Urinary bladder (tissue), 4 donors: ENCODE measurements at places on chromosomes 13 and 19. TPM values are rescaled to one million over a fixed set of nuclear protein-coding genes. Genes with fewer than 3 reads are reported as not detected.
A peak's percentile ranks its signal among the peaks of the same experiment; 100 is the strongest.

- no peak for DNase-seq
Observed at GRCh38 chr19:18167975-18168645, 5.5 kb upstream of the IFI30 start.

GRCh38 chr13:61486496-61486895 lies 70.8 kb upstream of the PCDH20 start:
- DNase-seq = no peak

DNA sequence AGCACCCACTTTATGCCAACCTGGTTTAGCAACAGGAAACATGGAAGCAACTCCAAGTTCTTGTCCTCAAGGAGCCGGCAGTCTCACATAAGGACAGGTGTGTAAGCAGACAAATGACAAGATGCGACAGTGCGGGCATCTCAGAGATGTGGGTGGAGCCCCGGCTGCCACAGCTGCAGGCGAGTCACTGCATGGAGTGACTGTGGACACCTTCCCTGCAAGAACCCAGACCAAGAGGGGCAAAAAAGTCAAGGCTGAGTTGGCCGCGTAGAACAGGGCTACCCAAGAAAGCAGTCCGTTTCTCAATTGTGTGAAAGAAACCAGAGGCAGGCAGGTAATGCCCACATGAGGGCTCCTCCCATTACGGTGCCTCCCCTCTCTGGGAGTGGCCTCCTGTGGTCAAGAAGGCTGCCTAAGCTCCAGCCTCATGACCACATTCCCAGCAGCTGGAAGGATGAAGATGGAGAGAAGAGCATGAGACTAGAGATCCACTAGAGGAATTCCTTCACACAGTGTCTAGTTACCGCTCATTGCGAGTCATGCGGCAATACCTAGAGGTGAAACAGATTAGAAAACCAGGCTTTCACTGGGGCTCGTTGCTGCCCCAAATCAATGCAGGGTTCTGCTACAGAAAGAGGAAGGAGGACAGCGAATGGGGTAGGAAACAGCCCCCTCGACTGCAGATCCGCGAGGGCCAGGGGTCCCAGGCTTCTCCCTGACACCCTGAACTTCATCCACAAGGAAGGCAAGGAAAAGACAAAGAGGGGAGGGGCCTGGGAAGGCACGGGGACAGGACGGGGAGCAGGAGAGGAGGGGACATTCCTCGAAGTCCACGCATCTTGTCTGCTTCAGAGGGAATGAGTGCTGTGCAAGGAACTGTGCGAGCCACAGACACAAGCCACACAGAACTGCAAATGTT lies 80.2 kb downstream of the SPACA7 start:
- DNase-seq = no peak

DNA sequence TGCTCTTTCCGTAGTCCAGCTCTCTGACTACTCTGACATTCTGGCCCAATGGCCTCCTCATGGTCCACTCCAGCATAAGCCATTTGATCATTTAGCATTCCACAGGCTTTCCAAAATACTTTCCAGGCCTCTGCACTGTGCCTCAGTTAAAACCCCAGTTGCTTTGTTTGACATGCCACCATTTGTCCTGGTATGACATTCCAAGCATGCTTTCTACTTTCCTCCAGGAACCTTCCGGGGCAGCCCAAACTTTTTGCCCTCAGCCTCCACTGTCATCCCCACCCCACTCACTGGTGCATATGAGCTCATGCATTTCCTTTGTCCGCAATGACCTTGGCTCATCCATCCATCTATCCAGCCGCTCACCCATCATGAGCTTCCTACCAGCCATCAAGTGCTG lies 41.8 kb upstream of the WASF3 start:
- DNase-seq = no peak

GRCh38 chr13:73708393-73708985 lies 425.7 kb downstream of the KLF12 start:
- DNase-seq = peak; percentile 62

- DNase-seq = no peak
Observed at GRCh38 chr13:45055902-45056648, 64.2 kb upstream of the GTF2F2 start.

DNA sequence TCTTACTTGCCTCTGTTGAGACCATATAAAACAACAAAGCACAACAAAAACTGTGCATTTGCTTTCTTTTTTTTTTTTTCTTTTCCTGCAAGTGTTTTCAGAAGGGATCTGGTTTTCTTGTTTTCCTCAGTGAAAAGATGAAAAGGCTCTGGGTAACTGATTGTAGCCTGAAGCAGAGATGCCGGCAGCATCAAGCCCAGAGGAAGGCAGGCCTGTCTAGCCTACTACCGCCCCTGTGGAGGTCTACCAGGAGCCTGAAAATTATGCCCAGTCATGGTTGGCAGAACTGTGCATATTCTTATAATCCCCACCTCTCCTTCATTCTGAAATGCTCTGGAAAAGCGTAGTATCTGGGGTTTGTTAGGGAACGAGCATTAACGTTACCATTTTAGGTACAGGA lies 32.6 kb upstream of the MEDAG start:
- no peak for DNase-seq

GRCh38 chr13:106906426-106906996 lies 338.6 kb upstream of the ARGLU1 start:
- no peak for DNase-seq

DNA sequence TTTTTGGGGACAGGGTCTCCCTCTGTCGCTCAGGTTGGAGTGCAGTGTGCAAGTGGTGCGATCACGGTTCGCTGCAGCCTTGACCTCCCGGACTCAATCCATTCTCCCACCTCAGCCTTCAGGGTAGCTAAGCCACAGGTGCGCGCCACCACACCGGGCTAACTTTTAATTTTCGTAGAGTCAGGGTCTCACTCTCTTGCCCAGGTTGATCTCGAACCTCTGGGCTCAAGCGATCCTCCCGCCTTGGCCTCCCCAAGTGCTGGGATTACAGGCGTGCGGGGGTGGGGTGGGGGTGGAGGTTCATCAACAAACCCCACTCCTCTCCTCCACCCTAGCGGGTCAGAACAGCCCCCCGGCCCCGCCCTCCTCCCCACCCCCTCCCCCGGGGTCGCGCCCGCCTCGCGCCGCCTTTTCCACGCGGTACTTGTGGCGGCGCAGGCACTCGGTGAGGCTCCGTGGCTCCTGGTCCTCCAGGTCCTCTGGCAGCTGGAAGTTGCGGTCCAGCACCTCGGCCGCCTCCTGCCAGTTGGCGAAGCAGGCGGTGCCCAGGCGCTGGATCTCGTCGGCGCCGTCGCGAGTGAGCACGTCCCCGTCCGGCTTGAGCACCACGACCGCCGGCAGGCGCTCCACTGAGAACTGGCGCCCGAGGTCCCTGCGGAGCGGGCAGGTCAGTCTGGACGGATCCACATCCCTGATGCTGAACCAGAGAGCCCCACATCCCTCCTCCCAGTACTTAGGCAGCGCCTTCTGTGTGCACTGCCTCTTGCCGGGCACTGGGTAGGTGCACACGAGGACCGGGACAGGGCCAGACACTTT lies 5.2 kb downstream of the NXNL1 start:
- no peak for DNase-seq

- no peak for DNase-seq
Observed at GRCh38 chr19:47538812-47539211, 23.9 kb upstream of the NAPA start.

DNA sequence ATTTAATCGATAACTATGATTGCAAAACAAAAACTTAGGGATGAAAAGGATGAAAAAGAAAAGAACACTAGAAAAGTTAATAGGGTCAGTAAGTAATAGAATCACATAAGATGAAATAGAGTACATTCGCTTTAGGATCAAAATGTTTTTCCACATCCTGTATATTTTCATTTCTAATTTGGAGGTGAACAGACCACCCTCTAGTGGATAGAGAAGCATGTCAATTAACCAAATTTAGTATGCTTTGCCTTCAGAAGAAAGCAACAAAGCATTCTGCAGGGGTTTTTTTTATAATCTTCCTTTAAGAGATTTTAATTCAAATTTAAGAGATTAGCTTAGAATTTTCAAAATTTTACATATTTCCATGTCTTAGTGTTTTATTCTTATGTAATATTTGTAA lies 611.0 kb upstream of the SGCG start:
- DNase-seq = no peak

DNA sequence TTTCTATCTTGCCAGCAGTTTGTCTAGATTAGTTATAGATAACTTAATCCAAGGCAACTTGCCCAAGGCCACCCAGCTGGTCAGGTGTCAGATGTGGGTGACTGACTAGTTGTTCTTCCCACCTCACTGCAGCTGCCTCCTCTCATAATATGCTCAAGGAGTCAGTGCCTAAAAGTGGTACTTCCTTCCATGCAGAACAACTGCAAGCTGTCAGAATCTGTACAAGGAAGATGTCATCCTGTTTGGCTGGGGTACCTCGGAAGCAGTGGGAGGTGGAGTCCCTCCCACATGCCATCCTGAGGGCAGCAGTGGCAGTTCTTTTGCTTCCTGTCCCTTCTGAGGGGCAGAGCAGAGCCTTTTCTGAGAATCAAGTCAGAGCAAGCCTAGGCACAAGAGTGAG lies 193.2 kb upstream of the RFC3 start:
- no peak for DNase-seq

GRCh38 chr13:112775791-112776279 lies 86.0 kb downstream of the ATP11A start:
- no peak for DNase-seq

- DNase-seq = no peak
Observed at GRCh38 chr19:43351998-43352746, 1.3 kb upstream of the CD177 start.

DNA sequence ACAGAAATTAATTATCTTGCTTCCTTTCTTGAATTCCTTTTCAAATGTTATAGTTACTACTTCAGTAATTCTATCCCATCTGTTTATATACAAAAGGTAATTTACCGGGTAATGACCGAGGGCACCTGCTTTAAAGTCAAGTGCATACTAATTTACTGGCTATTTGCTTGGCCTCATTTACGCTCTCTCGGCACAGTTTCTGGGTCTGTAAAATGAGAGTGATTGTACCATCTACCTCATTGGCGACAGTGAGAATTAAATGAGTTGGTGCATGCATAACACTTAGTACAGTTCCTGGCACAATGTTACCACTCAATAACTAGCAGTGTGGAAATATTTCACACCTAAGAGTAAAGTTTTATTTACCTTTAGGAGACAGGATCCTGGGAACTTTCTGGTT lies 111.6 kb downstream of the GGACT start:
- no peak for DNase-seq

- DNase-seq = peak; percentile 67
Observed at GRCh38 chr19:12194827-12195731, 32.2 kb downstream of the ZNF136 start.

TMEM59L gene
- 3.9 TPM for total RNA-seq

LILRB5 gene
- 4.2 TPM for total RNA-seq

PTGER1 gene
- total RNA-seq = 4.1 TPM

RNF225 gene
- not detected for total RNA-seq

TRIP10 gene
- 28.5 TPM for total RNA-seq

MAST1 gene
- 0.74 TPM for total RNA-seq

MISP3 gene
- 0.21 TPM for total RNA-seq

CEACAM7 gene
- not detected for total RNA-seq
